Suppressor macrophage treated with lipopolysaccharide for 1 hour (primary cell): ENCODE measurements at places on chromosomes 1 and 21.

DNA sequence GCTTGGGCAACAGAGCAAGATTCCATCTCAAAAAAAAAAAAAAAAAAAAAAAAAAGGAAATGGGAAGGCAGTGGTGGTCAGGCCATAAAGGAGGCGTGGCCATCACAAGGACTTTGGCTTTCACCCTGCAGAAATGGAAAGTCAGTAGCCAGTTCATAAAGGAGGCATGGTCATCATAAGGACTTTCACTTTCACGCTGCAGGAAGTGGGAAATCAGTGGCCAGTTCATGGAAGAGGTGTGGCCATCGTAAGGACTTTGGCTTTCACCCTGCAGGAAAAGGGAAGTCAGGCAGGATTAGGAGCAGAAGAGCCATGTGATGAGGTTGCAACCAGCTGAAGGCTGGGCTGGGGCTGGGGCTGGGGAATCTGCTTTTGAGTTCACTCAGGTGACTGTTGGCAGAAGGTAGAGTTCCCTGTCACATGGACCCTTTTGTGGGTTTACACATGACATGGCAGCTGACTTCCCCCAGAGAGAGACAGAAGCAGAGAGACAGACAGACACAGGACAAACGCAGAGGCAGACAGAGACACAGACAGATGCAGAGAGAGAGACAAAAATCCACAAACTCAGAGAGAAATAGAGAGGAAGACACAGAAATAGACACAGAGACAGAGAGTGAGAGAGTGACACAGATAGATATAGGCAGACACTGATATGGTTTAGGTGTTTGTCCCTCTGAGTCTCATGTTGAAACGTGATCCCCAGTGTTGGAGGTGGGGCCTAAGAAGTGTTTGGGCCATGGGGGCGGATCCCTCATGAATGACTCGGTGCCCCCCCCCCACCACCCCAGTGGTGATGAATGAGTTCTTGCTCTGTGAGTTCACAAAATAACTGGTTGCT, 263.9 kb upstream of the KAZN start:
- peak; percentile 63 for DNase-seq

- no peak for DNase-seq
These were observed 52.1 kb upstream of the LEPR start for GRCh38 chr1:65368403-65368802.

DNA sequence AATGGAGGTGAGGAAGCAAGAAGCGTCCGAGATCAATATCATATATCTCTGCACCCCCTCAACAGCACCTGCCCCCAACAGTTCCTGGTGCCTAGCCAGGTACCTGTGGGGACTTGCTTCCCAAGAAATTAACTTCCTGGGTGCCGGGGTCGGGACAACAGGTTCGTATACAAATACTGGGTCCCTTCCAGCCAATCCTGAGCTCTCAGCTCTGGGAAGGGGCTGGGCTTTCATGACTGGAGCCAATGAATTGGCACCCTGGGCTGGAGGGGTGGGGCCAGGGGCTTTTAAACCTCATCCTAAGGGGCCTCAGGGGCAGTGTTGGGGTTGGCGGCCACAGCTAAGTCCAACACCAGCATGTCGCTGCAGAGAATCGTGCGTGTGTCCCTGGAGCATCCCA, at the start of gene PADI3:
Gene PADI3 (plus strand): TSS at position 318 of the 400 bp plus-strand sequence. CDS start 40 bp downstream, at position 358.
- no peak for DNase-seq

DNA sequence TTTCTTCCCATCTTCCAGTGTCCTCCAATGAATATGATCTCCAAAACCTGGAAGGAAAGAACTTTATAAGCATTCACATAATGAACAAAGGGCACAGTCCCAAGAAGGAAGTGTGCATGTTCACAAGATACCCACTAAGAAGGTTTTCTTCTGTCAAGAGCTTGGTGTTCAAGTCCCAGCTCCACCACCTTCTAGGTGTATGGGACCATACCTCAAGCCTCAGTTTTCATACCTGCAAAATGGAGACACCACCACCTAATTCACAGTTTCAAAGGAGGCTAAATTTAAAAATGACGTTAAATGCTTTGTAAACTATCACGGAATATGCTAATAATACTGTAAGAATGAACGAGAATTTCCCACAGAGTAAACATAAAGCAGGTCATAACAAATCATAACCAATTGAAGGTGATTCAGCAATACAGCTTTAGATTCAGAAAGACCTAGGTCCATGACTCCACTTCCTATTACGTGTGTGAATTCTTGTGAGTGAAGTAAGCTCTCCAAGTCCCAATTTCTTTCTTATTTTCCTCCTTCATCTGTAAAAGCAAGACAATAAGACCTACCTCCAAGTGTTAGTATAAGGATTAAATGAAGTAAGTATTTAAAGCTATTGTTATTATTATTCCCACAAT, 8.1 kb upstream of the KTI12 start:
- DNase-seq, result no peak

DNA sequence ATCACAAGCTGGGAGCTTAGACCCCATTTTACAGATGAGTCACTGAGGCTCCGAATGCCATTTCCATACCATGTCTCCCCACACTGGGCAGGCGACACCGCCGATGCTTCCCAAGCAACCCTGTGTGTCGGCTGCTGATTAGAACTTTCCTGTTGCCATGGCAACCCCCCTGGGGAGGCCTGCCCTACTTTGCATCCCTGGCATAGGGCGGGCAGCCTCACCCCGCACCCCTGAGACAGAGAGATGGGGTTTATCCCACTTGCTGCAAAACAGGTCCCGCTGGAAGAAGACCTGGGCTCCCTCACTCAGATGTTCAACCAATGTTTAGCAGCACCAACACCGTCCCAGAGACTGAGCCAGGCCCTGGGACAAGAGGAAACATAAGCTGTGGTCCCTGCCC, 81.5 kb downstream of the CAMK2N1 start:
- DNase-seq, result no peak

- peak; percentile 34 for DNase-seq
These were observed 47.6 kb upstream of the PPP2R5A start for GRCh38 chr1:212237651-212238050.

DNA sequence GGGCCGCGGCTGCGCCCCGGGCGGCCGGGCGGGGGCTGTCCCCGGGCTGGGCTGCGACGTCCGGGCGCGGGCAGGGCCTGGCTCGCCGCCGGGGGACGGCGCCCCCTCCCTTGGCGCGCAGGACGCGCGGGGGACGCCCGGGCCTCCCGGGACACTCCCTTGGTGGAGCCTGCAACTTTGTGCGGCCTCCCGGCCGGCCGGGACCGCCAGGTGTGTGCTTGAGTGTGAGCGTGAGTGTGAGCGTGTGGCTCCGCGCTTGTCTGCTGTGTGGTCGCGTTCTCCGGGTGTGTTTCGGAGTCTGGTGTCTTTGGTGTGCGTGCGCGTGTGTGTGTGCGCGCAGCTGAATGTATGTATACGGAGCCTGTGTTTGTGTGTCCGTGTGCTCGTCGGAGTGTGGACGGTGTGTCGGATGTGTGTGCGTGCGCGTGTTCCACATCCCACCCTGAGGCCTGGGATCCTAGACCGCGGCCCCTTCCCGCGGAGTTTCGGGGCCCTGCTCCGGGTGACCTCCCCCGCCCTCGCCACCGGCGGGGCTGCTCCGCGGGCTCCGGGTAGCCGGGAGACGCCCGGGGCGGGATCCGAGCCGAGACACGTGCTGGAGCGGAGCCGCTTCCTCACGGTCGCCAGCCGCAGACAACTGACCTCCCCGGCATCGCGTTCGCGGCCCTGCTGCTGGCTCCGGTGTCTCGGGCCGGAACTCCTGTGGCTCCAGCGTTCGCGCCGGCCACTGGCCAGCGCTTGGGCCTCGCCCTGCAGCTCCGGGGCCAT, 1.7 kb downstream of the PTPRU start:
- DNase-seq, result no peak
